ENCODE measurements at places on chromosomes 5 and 9.

DNA sequence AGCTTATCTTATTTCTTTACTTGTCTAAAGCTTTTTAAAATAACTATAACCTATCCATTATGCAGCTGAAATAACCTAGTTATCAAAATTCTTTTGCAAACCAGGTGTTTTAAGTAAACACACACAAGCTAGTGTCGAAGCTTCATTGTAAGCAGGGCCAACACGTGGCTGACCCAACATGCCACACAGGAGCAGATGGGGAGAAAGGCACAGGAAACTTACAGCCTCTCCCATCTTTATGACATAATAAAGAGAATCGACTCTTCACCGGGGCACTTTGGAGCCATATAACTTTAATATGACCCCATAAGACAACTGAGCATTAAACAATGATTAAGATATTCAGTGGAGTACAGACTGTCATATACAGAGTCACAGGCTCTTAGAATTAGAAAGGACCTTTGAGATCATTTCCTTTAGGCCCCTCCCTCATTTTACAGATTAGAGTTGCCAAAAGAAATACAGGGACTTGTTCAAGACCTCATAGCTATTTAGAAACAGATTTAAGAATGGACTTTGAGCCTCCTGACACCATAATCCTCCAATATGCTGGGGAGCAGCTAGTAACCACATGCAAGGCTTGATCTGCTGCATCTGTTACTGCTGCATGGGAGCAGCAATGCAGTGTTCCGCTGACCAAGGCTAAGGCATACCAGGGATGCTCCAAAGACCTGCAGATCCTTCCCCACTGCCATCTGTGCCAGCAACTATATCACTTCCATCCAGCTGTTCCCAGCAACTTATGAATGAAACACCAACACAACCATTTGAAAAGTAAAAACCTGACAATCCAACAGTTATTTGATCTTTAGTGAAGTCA, 75.4 kb downstream of the RASEF start:
- no peak for DNase-seq

DNA sequence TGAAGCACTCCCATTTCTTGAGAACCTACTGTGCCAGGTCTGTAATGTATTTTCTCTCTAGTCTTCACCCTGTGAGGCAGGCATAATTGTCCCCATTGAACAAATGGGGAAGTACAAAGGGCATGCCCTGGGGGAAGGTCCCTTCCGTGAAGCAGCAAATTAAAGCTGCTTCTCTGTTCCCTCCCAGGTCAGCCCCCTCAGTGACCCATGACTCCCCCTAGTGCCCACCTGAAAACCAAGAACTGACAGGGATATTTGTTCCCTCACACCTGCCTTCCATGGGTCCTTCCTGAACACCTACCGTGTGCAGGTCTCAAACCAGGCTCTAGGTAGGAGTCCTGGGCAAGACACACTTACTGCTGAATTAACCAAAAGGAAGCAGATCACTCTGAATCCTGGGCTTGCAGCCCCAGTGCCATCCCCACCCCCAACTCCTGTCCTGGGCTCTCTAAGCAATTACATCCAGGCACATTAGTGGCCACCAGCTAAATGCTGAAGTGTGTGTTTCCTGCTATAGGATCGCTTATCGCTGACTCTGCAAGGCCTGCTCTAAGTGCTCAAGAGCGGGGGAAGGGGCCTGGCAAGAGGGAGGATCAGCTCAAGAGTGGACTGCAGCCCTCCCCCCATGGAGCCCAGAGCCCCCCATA, 254.8 kb downstream of the CDK5RAP2 start:
- no peak for DNase-seq

GRCh38 chr5:107195890-107196395, 474.8 kb downstream of the EFNA5 start:
- no peak for DNase-seq

DNA sequence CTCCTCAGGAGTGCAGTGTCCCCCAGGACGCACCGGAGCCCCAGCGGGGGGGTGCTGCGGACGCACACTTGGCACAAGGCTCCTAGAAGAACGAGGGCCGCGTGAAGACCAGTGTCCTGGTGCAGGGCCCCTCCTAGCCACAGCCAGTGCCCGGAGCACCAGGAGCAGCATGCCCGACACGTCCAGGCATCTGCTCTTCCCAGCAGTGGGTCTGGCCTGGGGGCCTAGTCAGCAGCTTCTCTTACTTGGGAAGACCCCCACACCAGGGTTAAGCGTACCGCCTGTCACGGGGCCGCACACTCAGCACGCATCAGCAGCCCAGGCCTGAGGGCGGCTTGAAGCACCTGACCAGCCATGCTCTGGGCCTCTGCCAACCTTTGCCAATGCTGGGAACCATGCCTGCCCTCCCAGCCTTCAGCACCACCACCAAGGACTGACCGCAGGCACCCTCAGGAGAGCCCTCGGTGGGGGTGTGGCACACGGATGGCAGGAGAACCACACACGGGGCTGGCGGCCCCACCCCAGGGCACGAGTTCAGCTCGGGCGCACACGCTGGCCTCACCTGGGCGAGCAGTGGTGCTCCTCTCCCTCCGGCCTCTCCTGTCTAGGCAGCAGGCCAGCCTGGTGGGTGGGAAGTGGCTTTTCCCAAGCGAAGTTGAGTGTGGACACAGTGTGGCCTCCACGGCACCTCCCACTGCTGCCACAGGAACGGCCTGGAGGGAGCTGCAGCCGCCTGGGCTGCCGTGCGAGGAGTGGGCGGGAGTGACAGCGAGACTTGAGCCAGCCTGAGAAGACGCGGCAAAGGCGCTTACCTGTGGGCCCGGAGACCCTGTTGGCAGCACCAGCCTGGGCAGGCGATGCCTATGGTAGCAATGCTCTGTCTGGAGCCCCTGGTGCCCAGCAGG, 12.0 kb upstream of the AJM1 start:
- DNase-seq: peak; percentile 45
